ENCODE measurements at places on chromosomes 6 and 20.

- no peak for DNase-seq
Measured at GRCh38 chr6:157281570-157281969, 41.7 kb downstream of the TMEM242 start.

GRCh38 chr6:37340639-37340943 is 13.2 kb upstream of the RNF8 start:
- DNase-seq, result no peak

GRCh38 chr6:4451081-4451480 is 315.7 kb upstream of the ECI2 start:
- no peak for DNase-seq

GRCh38 chr6:17758119-17758518 is 51.4 kb upstream of the NUP153 start:
- no peak for DNase-seq

DNA sequence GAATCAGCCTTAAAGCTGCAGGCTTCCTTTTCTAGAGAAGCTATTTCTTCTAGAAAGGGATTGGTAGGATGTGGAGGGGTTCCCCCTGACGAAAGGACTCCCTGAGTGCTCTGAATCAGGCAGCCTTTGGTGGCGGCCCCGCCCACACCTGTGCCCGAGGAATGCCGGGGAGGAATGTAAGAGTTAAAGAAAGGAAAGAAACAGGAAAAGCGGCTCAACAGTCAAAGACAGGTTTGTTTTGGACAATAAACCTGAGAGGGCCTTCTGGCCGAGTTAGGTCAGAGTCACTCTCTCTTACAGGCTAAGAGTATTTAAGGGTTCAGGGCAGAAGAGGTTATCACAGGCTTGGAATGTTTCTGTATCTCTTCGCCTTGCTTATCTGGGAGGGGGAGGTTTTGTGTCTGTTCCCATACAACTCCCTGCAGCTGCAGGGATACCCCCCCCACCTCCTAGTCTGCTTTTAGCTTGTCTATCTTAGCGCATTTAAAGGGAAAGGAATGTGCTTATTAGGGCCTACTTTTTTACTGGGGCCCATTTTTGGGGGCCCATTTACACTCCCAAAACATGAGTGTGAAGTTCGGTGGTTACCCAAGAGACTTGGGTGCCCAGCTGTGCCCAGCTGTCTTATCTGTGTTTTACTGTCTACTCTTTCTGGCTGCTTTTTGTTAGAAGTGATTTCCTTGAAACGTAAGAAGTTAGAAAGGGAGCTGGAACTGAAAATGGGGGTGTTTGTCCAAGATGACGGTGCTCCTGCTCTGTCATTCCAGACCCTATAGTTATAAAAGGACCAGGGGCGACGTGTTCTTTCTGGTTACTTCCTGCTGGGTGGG is 32.8 kb downstream of the DYNLT1 start:
- no peak for DNase-seq

DNA sequence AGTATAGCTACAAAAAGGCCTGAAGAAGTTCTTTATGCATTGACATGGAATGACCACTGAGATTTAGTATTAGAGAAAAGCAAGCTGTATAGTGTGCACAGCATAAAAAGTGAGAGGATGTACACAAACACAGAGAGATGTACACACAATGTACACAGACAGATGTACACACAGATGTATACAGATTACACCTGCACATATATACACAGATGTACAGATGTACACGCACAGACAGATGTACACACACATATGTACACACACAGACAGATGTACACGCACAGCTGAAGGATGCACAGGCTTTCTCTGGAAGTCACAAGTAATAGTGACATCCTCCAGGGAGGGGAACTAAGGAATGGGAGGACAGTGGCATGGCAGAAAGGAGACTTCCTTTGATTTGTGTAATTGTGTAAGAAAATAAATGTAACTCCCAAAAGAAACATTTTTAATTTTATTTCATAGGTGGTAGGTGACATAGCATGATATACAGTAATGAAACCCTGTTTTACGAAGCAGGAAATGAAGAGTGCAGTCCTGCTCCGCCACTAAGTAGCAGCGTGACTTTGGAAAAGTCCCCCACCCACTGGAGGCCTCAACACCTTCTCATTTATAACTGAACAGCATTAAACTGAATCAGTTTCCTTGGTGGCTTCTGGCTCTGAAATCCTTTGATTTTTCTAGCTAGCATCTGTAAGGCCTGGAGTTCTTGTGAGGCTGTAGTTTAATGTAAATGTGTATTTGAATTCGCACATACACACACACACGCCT is 14.1 kb downstream of the NFATC2 start:
- DNase-seq, result no peak

GRCh38 chr6:145206247-145206907 is 528.9 kb downstream of the EPM2A start:
- no peak for DNase-seq

DNA sequence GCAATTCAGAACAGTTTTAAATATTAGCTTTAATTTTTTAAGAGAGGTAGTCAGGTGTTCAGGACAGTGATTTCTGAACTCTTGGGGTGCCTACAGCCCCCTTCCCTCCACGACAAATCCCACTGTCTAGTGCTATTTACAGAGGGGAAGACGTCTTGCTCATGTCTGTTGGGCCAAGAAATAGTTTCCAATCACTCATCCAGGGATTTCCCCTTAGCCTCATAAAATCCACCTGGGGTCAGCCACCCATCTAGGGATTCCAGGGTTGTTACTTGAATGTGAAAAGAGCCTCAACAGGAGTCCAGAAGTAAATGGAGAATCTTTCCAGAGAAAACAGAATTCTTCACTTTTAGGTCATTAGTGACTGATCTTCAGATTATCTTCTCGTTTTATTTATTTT is 37.0 kb downstream of the BICRAL start:
- DNase-seq, result no peak

DNA sequence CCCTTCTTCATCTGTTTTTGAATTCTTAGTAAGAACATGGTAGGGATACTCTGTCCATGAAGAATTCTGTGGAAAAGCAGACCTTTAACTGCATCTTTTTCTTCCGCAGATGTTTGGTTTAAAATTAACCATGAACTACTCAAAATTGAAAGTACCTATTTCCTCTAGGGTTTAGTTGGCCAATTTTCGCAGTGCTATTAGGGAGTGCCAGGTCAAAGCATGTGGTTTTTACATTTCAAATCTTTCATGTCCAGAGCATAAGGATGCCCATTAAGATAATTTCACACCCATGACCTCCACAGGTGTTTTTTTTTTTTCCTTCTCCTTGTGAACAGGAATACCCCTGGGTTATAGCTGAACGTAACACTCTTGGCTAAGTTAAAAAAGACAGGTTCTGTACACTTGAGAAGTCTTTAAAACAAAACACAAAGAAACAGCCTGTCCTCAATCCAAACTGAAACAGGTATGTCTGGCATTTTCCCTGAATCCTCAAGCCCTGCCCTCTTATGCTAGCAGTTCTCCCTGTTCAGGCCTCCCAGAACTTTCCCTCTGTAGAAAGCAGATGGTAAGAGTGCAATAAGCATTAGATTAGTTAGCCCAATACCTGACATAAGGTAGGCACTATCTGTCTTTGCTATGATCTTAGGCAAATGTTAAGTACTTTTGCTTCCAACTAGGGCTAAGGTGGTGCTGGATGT is 67.1 kb downstream of the ELOVL5 start:
- no peak for DNase-seq

- no peak for DNase-seq
Measured at GRCh38 chr6:98821756-98822405, 12.5 kb upstream of the POU3F2 start.

GRCh38 chr20:49480236-49480635 is 2.2 kb downstream of the KCNB1 start:
- no peak for DNase-seq

DNA sequence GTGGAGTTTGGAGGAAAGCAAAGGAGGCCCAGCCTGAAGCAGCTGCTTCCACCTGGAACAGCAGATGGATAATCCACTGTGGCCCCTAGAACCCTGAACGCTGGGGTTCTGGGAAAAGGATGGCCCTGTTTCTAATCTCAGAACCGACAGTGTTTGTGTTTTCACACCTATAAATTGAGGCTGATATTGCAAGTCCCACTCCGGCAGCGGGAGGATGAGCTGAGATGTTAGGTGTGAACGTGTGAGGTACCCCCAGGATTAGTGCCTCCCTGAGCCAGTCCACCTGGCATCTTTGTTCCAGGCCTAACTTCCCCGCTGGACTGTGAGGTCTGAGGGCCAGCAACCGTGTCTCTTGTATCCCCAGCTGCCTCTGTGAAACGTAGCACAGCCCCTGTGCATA is 7.8 kb upstream of the CDH4 start:
- no peak for DNase-seq

DNA sequence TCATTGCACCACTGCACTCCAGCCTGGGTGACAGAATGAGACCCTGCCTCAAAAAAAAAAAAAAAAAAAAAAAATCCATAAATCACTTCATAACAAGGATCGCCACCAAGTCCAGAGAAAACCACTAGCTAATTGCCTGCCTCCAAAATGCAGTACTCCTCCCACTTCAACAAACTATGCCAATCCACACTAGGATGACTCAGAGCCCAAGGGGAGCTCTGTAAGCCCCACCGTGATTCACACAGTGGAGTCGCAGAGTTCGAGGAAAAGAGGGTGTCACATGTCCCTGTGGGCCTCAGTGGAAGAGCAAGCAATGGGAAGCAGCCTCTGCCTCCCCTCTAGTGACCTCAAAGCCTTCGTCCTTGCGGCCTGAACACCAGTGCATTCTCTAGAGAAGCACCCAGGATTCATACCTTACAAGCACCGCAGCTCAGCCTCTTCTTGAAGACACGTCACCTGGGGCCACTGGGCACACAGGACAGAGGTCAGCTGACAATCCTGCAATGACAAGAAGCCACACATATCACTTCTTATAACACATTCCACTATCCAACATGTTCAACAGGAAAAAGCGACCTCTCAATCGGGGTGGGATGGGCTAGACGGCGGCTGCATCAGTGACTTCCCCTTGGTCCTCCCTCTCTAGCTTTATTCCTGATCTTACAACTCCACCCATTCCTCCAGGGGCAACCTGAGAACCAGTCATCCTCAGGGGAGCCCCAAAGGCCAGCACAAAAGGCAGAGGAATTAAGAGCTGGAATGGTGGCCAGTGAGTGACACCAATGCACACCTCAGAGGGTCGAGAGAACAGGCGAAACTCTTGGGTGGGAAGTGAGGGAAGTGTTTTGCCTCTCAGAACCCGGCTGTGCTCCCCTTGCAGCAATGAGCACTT is 8.9 kb downstream of the SNHG17 start:
- no peak for DNase-seq

DNA sequence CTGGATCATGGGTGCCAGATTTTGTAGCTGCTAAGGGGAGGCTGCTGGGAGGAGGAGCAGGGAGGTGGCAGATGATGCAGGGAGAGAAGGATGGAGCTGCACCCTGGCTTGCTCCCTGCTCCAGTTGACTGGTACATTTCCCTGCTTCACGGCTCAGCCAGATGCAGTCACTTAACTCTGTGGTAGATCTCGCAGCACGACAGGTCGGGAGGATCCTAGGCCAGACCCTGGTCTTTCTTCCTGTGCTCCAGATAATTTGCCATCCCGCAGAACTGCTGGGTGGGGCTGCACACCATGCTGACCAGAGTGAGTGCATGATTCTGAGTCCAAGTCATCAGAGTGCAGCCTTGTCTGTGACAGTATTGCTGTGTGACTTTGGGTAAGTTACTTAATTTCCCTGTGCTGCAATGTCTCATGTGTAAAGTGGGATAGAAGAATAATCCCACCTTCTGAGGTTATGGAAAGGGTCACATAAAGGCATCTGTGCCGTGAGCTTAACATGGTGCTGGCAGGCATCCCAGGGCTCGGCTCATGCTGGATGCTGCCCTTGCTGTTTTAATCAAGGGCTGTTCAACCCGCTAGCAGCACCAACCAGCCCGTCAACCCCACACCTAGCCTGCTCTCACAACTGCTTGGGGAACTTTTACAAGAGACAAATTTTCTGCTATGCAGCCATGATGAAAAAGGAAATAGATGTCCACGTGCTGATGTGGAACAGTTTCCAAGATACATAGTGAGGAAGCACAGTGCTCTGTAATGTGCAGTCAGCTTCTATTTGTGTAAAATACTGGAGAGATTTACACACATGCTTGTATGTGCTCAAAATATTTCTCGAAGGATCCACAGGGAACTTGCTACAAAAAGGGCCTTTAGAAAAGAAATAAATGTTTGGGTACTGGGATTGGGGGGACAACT is 257.9 kb downstream of the CDH26 start:
- DNase-seq, result no peak

- no peak for DNase-seq
Measured at GRCh38 chr6:158219228-158219627, 51.1 kb downstream of the GTF2H5 start.

DNA sequence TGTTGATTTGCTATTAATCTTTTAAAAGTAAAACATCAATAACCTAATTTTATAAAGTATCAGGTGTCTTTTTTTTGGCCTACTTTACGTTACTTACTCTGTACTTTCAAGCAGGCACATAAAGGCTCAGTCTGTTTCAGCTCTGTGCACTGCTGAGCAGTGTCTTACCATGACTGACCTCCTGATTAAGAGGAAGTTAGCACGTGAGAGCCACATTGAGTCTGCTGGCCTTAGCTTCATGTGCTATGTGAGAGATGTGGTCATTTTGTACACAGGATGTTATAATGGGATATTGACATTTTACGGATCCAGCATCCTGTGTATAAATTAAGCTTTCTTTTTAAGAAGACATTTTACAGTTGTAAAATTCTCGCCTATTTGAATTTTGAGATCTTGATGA is 31.9 kb downstream of the ARID1B start:
- DNase-seq, result no peak

DNA sequence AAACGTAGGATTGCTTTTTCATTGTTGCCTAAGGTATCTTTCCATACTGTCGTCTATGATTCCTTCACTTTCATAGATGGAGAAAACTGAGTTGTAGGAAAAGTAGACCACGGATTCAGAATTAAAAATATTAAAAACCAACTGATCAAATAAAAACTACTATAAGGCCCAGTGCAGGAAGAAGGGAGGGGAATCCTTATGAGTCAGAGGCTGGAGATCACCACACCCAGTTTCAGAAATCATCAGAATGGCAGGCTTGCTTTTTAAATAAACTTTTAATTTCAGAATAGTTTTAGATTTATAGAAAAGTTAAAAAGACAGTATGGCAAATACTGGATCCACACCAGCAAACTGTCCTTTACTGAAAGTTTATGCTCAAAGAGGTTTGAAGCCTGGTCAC is 32.0 kb upstream of the POPDC3 start:
- no peak for DNase-seq

GRCh38 chr20:2859330-2860121 is 13.8 kb upstream of the PTPRA start:
- no peak for DNase-seq

DNA sequence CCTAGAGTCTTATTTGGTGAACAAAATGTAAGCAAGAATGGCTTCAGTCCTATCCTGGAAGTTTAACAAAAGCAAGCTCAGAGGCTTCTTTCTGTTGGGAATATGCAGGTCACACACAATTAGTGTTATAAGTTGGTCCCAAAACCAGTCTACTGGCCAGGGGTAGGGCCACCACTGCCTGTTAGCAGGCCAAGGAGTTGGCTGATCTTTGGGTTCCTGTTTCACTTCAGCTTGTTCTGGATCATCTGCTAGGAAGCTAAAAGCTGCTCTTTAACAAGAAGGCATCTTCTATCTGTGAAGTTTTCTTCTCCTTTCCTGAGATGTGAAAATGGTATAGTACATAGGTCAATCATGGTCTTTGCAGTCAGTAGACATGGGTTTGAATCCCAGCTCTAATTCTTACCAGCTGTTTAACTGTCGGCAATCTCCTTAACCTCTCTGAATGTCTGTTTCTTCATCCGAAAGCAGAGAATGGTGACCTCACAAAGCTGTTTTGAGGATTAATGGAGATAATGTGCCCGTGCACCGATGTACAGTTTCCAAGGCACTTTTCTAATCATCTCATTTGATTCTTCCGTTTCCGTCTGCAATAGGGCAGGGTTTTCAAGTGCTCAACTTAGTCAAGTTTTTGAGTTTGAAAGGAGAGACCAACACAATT is 271.2 kb upstream of the TAB2 start:
- no peak for DNase-seq

GRCh38 chr20:61868466-61869090 is 197.1 kb downstream of the TAF4 start:
- no peak for DNase-seq

Measured in NCI-H2227 treated with DMSO at 0.1 percent for 48 hours (cell line).